A549 (cell line): ENCODE measurements at places on chromosomes 3 and 15. TPM values are rescaled to one million over a fixed set of nuclear protein-coding genes. Genes with fewer than 3 reads are reported as not detected.

- no peak for DNase-seq
These were observed 53.0 kb downstream of the ATP1B3 start for GRCh38 chr3:141929341-141929995.

GRCh38 chr3:39814007-39814406 lies 4.6 kb downstream of the MYRIP start:
- DNase-seq, result no peak

- no peak for DNase-seq
These were observed 179.9 kb upstream of the PFN2 start for GRCh38 chr3:150150633-150151032.

- no peak for DNase-seq
These were observed 362.2 kb downstream of the RBMS3 start for GRCh38 chr3:29643034-29643425.

DNA sequence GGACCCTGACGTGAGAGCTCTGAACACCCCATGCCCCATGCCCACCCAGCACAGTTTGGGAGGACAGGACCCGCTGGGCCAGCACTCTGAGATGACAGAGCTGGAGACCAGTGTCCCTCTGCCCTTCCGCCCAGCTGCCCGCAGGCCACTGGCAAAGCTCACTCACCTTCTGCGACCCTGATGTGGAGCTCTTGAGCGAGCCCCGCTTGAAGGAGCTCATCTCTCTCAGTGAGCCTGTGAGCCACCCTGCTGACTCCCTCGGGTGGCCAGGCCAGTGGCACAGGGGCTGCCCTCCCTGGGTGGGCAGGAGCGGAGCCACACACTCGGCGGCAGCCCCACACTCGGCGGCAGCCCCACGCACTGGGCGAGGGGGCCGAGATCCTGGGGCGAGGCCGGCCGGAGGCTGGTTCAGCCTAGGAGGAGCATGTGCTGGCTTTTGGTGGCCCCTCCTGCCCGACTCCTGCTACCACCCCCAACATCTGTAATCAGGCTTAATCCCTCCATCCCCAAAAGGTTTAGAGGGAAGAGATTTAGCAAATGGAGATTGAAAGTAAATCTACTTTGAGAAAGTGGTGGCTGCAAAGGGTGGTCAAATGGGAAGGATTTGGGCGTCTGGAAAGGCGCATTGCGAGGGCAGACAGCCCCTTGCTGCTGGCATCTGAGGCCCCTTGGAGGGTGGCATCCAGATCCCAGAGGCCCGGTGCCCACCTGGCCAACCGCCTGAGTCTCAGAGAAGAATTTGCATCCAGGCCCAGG lies 59.4 kb upstream of the TRPM1 start:
- DNase-seq, result no peak

DNA sequence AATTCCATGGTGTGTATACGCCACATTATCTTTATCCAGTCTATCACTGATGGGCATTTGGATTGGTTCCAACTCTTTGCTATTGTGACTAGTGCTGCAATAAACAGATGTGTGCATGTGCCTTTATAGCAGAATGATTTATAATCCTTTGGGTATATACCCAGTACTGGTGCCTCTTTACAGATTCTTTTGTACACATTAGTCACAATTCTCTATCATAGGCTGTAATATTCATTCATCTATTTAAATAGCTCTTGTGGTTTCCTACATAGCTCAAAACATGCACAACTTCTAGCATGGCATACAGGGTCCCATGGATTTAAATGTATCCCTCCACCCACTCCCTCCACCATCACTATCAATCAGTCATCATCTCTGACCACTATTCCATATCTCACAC lies 324.1 kb upstream of the CADM2 start:
- no peak for DNase-seq

DNA sequence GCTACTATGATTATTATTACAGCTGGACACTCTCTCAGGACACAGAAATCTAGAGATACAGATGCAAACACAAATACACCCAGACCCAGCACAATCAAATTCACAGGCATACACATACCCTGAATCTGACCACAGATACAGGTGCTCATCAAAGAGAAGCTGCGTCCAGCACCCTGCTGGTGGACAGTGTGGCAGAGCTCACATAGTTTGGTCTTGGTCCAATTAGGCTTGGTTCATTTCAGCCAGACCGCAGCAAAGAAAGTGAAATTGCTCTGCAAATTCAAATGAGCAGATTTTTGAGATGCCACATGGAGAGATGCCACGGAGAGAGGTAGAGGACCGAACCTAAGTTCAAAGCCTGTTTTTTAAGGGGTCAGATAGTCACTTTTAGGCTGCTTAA lies 55.6 kb downstream of the ANAPC13 start:
- no peak for DNase-seq

DNA sequence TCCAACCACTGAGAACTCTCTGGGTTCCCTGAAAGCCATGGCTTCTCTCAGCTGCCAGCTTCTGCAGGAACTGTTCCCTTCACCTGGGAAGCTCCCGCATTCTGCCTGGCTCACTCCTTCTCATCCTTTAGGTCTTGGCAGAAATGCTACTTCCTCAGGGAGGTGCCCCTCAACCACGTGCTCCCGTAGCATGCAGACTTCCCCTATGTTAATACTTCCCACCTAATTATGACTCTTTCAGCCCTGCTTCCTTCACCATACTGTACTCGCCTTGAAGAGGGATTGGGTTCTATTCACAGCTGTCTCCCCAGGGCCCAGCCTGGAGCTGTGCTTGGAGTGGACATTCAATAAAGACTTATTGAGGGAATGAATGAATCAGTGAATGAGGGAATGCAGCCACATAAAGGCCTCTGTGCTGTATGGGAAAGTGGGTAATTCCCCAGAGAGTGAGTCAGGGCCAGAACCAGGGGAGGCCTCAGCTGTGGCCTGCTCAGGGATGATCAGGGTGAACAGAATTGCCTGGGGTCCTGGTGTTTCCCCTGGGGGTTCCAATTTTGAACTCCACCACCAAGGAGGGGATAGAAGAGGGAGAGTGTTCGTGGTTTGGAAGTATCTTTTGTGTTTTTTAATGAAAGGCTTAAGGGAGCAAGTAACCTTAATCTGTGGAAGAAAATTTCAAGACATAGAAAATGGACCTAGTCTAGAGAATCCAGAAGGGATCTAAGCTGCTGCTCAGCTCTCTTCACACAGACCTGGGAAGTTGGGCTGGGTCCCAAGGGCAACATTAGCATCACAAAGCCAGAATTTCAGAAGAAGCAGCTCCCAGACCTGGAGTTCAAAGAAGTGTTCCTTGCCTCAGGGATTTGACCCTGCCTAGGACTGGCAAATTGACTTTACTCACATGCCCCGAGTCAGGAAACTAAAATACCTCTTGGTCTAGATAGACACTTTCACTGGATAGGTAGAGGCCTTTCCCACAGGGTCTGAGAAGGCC lies 14.6 kb upstream of the FAM107A start:
- no peak for DNase-seq

DNA sequence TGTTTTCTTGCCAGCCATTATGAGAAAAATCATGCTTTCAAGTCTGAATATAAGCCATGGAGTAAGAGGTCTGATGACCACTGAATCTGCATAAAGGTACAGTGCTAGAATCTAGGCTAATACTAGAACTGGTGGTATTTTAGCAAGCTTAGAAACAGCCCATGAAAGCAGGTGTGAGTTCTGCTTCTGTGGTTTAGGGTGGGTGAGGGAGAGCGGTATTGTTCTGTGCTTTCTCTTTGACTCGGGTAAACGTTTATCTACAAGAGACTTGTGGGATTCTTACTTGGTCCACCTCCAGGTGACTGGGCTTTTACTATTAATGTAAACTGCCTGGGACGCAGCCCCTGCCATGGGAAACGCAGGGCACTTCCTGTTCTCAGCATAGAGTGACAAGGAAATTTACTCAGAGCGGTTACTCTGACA lies 55.2 kb downstream of the PGPEP1L start:
- DNase-seq, result no peak

DNA sequence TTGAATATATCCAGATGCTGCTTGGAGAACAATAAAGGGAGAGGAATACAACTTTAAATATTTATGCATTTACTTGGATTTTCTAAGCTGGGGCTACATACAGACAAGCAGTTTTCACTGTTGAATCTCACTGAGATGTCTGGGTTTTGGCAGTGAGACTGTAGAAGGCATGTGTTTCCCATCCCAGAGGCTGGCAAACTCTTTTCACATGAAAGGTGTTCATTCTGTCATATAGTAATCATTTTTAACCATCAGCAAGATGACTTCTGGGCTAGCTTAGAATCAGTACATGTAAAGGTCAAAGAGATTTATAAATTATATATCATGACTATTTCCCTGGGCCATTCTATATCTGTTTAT lies 218.7 kb upstream of the SGO1 start:
- DNase-seq, result no peak

GRCh38 chr15:68113751-68114150 lies 59.6 kb downstream of the PIAS1 start:
- no peak for DNase-seq

GRCh38 chr15:54502416-54503075 lies 524.3 kb downstream of the UNC13C start:
- DNase-seq, result no peak

DNA sequence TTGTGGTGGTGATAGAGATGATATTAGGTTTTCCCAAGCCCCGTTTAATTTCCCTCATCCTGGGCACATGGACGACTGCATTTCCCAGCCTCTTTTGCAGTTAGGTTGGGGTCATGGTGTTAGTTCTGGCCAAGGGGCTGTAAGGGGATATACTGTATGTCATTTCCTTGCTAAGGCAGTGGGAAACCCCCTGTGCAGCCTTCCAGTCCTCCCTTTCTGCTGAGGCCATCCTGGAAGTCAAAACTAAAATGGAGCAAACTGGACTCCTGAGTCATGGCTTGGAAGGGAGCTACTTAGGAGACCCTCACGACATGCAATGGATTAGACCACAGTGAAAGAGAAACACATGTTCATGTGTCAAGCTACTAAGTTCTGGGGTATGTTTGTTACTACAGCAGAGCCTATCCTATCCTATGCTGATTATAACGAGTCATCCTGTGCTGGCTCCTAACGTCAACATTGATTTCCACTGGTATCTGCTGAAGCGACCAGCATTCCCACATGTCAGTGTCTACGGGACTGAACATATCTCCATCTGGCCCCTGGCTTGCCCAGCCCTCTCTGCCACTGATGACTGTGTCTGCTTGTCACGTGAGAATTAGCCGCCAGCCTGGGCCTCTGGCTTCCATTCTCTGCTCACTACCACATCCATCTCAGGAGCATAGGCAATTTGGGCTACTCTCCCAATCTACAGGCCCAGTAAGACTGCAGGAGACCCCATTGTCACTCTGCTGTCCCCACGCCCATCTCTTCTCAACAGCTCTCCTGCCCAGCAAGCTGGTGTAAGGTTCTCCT lies 85.6 kb upstream of the MEF2A start:
- DNase-seq, result no peak

DNA sequence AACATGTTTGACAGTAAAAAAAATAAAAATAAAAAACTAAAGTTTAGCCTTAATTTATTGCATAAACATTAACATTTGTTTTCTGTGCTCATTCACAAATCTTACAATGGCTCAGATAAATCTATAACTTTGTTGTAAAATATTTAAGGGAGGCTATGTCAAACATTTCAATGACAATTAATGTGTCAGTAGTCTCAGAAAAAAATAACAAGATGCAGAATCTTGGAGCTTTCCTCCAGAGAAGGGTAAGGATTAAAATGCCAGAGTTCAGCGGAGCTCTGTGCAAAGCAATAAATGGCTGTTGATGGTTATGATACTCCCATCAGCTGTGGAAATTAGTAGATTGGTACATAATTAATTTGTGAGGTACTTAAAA lies 20.0 kb upstream of the CAPN7 start:
- no peak for DNase-seq

GRCh38 chr15:87634361-87634760 lies 622.2 kb downstream of the NTRK3 start:
- DNase-seq, result no peak

GOLGA8T gene
- polyA plus RNA-seq, result 0.96 to 2.1 TPM (median 1.3 TPM) in 3 replicates

FRMD4B gene
- 0.47 to 0.92 TPM (median 0.57 TPM) in 3 replicates for polyA plus RNA-seq

PDCD7 gene
- polyA plus RNA-seq, result 16.8 to 19.0 TPM (median 17.5 TPM) in 3 replicates

PRKAR2A gene
- 17.2 to 18.8 TPM (median 18.4 TPM) in 3 replicates for polyA plus RNA-seq

MESP1 gene
- polyA plus RNA-seq, result 2.3 to 2.8 TPM (median 2.7 TPM) in 3 replicates

CCDC39 gene
- polyA plus RNA-seq, result not detected in 3 replicates

AHSG gene
- 0.05 to 0.08 TPM in 2 of 3 replicates, not detected in the other for polyA plus RNA-seq

MITF gene
- 13.2 to 14.7 TPM (median 14.3 TPM) in 3 replicates for polyA plus RNA-seq

RIOX2 gene
- polyA plus RNA-seq, result 34.1 to 40.1 TPM (median 35.0 TPM) in 3 replicates

FAM98B gene
- 16.5 to 17.6 TPM (median 16.7 TPM) in 3 replicates for polyA plus RNA-seq

SLC24A5 gene
- not detected in 3 replicates for polyA plus RNA-seq

MST1R gene
- 5.9 to 6.1 TPM (median 6.0 TPM) in 3 replicates for polyA plus RNA-seq
